ENCODE measurements at places on chromosomes 6 and 20.

DNA sequence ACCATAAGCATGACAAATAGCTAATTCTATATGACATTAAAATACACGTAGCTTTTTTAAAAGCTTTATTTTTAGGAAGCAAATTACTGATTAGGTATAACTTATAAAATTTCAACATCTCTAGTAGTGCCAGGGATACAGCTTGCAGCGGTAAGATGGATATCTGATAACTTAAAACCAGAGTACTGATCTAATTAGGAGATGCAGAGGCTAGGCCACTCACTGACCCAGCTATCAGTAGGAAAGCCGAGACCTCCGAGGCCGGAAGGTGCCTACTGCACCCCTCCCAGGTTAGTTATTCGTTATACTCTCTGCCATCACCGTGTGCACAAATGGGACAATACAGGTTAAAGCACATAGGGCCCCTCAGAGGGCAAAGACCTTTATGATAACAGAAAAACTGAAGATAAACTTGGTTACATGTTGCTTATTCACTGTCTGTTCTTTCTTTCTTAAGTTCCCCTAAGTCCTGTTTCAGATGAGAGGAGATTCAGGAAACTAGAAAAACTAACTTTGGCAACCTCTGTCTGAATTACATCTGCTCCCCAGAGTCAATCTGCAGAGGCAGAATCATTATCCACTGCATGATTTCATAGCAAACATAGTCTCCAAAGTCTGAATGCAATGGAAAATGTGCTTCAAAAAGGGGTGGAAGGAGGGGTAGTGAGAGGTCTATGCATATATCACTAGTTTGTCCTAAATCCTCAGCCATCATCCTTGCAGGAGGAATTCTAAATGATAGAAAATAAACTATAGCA lies 60.8 kb downstream of the RIPOR2 start:
- no peak for DNase-seq

DNA sequence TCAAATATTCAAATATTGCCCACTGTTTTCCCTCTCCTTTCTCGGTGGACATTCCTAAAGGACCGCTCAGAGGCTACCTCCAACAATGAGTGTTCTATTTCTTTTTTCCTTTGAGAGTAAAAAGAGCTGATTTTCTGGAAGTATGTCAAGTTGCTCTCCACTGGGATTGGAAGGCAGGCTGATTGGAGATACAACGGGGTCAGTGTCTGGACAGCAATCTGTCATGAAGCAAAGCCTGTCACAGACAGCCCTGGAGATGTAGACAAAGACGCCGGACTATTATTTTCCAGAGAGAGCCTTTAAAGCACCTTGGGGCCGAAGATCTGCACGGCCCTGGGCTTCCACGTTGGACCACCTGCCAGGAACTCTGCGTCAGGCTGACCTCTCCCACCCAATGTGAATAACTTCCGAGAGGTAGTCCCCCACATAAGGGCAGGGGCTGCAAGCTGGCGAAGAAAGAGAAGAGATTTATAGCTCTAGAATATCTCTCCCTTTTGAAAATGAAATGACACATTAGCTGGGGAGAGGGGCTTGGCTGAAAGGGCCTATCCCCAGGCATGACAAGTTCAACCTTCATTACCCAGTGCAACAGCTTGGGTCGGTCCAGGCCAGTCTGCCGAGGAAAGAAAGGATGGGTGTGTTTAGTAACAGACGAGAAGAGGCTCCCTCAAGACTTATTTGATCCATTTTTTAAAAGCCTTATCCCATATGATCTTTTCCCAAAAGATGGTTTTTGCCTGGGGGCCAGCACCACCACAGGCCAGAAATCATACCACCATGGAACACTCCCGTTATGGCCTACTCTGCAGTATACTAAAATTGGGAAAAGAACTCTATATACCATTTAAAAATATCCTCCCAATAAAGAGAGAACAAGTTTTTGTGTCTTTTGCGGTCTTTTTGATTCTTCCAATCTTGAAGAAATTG lies 131.1 kb downstream of the OLIG3 start:
- DNase-seq: no peak

DNA sequence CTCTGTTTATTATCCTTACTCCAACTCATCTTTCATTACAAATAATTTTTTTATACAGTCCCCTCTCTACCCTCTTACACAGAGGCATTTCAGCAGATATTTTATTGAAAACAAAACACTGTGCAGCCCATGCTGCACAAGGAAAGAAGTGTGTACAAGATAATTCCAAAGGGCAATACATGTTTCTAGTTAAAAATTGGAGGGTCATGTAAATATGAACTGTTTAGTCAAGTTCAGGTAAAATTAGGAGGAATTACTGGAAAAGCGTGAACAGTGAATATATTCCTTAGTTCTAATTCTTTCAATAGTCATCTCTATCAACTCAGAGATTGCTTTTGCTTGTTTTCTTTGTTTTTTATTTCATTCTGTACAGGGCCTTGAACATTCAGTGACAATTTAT lies 27.9 kb upstream of the TSPYL1 start:
- no peak for DNase-seq

DNA sequence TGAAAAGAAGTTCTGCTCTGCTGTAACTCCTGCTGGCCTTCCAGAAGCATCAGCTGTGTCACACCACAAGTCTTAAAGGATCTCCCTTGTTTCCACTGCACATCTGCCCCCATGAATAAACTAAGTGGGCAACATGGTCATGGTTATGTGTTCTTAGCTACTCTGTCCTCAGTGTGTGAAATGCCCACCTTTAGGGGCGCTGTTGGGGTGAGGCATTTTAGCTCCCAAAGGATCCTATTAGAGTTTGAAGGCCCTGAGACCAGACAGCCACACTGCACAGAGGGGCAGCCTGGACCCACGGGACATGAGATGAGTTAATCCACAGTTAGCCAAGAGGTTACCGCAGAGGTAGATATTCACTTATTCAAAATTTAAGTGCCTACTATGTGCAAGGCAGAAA lies 294.3 kb upstream of the QKI start:
- no peak for DNase-seq

GRCh38 chr20:38148328-38149102 lies 16.6 kb downstream of the TGM2 start:
- no peak for DNase-seq

- DNase-seq: peak; percentile 55
Observed at GRCh38 chr20:57594092-57594951, 25.9 kb downstream of the ZBP1 start.

DNA sequence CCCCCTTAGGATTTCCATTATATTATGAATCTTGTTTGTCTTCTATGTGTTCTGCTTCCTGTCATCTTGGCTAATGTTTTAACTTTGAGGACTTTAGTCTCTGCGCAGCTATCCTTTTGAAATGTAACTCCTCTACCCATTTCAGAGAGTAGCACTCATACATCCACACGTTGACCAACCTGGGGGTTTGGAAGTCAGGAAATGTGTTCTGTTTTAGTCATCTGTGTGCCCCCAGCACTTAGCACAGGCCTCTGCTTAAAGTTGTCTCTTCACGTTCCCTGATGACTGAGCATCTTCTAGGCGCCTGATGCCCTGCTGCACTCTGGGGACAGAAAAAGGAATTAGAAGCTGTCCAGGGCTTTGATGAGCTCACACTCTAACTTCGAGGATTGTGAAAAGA lies 47.9 kb downstream of the HMGN3 start:
- DNase-seq: no peak

GRCh38 chr20:34998331-34998950 lies 42.8 kb downstream of the MYH7B start:
- no peak for DNase-seq

- no peak for DNase-seq
Observed at GRCh38 chr6:71164890-71165289, 123.7 kb upstream of the OGFRL1 start.

- no peak for DNase-seq
Observed at GRCh38 chr6:169081248-169081647, 172.4 kb downstream of the THBS2 start.

DNA sequence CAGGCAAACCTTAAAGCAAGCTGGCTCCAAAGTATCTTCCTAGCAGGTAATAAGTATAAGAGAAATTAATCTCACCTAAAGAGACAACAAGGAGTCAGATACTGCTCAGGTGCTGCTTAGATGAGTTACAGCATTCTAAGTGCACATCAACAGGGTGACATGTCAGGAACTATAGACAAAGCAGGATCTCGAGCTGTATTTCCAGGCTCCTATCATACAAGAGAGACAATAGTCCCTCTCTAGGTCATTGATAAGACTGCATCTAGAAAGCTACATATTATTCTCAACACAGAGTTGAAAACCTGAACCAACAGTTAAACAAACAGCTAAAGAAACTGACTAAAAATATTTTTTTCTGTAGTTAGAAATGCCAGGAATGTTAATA lies 3.9 kb downstream of the PTPRK start:
- peak; percentile 74 for DNase-seq

DNA sequence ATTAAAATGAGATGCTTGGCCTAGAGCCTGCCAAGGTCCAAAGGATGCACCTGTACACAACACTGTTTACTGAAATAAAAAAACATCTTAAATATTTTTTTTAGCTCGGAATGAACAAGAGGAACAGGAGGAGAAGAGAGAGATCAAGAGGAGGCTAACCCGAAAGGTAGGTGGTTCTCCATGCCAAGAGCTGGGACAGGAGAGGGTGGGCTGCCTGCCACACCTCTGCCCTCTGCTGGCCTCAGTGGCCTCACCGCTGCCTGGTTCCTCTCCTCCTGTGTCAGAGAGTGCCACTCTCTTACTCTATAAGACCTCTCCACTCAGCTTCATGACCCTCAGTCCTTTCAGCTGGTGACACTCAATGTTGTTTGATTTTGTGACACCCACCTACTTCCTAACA lies 50.2 kb downstream of the TBC1D7 start:
- DNase-seq: no peak

DNA sequence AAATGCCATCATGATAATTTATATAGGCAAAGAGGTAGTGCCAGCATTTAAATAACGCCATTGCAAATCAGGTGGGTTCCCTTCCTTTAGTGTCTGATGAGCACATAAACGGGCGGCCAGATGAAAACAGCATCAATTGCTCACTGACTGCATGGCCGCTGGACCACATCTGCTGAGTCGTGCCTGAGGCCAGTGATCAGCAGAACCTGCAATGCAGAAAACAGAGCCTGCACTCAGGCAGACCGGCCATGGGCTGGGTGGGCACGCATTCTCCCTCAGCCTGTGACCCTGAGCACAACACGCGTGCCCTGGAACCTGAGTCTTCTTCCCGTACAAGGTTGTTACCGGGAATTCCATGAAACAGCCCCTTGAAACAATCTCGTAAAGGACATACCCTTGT lies 144.0 kb upstream of the THBS2 start:
- no peak for DNase-seq
